ENCODE measurements at places on chromosomes 7 and 10.

GRCh38 chr10:51300617-51301304 is 226.5 kb downstream of the PRKG1 start:
- DNase-seq = no peak

- DNase-seq = no peak
Observed at GRCh38 chr10:78914060-78914378, 154.7 kb upstream of the ZMIZ1 start.

GRCh38 chr7:25282194-25282593 is 53.9 kb upstream of the NPVF start:
- DNase-seq = no peak

DNA sequence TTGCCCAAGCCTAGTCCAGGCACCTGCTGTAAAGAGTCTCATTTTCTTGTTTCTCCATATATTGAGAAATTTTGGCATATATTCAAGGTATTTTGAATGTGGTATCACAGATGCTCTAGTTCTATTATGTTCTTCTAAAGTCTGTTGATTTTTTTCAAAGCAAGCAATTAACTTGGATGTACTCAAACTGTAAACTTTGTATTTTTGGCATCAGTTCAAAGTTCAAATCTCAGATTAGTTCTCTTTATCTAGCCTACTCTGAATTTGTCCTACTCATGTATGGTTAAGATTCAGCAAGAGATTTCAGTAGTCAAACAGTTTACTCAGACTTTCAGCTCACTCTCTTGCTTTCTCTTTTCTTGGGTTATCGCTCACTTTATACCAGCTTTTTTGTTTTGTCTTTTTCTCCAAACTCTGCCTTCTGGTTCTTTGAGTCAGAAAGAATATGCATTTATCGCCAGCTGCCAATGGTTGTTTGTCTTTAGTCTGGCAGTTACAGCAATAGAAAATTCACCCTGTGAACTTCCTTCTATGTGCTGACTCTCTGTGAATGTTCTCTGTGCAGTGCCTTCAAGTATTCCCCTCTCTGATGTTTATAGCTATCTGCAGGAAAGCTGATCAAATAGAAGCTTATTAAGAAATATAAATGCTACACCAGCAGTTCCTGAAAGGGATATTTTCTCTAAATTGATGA is 56.0 kb downstream of the ANKRD7 start:
- DNase-seq = no peak

DNA sequence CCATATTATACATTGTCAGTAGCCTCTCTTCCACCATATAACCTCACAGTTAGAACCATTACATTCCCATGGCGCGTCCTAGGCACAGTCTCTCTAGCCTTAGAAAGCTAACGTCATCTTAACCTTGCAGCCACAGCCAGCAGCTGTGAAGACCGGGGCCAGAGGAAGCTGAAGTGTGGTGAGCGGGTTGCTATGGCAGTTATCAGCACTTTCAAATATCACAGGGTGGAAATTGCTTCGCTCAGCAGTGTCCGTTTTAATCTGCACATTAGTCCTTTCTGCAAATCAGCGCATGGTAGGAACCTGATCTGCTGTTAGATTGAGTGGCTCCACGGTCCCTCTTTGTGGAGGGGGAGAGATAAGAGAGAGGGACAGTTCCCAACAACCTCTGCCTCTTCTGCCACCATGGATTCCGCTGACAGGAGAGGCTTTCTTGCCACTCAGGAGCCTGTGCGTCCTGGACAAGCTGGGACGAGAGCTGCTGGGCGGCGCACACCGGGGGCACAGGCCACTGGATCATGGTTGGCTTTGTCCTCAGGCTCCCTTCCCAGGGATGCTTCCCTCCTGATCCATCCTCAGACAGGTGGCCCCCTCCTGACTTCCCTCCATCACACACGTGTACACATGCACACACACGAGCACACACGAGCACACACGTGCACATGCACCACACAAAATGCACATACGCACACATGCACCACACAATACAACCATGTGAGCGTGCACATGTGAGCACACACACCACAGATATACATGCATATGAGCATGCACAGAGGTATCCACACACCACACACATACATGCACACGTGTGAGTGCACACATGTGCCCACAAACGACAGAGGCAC is 93.8 kb downstream of the WDR37 start:
- DNase-seq = peak; percentile 87

- no peak for DNase-seq
Observed at GRCh38 chr7:16960337-16960965, 78.7 kb upstream of the AGR3 start.

DNA sequence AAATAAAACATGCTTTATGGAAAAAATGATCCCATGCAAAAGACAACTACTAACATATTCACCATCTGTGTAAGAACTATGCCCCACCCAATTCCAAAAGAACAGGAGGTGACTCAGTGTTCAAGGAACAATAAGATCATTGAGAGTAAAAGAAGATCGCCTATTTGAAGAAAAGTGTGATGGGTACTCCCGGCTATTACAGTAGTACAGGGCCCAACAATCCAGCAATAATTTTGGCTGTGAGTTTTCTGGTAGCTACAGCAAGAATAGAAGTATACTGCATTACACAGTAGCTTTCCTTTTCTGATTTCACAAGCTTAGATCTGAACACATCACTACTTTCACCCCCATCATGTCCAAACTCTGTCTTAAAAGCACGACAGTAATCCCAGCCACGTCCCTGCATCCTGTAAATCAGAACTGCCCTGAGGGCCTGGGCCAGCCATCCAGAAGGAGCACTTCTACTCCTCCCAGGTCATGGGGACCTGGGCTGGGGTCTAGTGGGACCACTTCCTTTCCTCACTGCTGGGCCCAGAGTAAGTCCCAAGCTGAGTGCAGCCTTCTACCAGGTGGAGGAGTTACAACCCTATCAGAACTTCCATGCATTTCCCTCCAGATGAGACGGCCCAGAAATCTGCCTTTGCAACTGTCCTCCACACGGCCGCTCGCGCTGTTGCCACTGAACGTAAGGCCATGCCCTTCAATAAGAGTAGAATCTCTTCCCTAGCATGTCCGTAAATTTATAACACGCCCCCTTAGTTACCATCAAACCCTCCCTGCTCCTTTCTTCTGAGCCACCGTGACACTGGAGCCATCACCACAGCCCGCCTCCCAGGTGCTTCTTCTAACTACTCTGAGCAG is 7.9 kb downstream of the ESYT2 start:
- no peak for DNase-seq

DNA sequence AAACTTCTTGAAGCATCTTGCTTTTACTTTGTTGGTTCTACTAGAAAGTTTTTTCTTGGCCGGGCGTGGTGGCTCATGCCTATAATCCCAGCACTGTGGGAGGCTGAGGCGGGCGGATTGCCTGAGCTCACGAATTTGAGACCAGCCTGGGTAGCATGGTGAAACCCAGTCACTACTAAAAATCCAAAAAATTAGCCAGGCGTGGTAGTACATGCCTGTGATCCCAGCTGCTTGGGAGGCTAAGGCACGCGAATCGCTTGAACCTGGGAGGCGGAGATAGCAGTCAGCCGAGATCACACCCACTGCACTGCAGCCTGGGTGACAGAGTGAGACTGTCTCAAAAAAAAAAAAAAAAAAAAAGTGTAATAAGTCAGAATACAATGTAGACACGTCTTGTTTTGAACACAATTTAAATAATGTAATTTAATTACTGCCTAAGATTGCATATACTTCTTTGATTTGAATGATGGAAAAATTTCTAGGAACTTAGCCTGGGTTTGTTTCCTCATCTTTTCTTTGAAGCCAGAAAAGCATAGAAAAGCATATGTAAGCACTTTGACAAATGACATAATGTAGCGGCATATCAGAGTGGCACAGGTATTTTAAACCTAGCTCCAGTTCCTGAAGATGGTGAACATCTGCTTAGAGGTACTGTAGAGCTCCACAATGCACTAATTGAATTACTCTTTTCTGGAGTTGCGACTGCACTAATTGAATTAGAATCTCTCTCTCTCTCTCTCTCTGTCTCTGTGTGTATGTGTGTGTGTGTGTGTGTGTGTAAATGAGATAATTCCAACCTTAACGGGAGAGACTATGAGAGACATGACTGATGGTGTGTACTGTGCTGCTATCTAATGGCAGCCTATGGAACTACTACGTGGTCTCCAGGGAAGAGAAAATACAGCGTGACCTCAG is 87.8 kb downstream of the BTRC start:
- DNase-seq = peak; percentile 65

DNA sequence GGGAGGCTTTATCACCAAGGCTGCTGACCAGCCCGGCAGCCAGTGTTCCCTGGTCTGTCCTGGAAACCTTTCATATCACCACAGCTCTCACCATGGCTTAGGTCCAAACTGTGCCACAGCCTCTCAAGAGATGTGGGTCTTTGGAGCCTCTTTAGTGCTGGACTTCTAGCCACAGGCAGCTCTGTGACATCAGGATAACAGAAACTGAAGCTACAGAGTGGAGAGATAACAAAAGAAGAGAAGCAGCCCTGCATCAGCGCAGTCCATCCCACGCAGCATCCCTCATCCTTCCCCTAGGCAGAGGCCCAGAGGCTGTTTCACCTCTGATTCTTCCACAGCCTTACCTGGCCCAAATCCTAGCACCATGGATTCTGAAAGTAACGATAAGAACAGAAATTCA is 187.9 kb upstream of the KMT2E start:
- no peak for DNase-seq

- DNase-seq = no peak
Observed at GRCh38 chr7:1285556-1286301, 53.1 kb downstream of the UNCX start.

DNA sequence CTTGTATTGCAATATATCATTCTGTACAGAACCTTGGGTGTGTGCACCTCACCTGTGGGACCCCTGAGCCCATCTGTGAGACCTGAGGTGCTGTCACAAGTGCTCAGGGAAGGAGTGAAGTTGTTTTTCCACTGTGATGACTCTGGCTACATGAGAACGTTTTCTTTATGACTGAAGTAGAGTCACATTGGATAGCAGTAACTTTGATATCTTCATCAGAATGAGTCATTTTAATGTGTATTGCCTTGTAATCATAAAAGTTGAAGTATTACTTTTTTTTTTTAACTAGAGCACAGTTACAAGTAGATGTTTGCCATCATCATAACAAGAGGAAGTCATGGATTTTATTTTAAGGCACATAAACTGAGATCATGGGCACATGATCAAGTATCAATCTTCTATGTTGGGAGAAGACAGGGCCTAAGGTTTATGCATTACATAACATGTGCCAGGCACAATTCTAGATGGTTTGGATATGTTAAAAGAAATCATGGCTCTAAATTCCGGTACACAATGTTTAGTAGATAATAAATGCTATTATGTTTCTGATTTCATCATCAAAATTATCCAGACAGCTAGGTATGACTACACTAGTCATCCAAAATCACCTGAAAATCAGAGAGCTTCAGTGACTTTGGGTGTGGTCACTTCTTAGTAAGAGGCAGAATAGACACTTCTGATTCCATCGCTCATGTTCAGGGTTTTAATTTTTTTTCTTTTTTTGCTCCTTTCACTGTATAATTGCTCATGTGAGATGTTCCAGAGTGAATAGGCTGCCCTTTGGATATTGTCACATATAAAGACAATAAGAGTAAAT is 82.7 kb upstream of the KLF6 start:
- no peak for DNase-seq

DNA sequence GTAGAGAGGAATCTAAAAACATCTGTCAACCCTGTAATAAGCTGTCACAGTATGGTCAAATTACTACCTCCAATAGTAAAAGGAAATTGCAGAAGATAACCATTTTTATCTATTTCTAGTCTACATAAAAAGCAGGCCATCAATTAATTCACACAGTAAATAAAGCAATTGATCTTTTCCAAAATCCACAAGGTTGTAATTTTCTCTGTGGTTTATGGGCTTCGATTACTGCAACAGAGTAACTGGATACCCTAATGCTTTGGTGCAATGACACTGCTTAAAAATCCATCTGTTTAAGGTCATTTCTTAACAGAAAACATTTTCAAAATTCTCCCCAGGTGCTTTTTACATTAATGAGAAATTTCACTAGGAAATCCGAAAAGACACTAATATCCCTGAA is 23.9 kb downstream of the ESYT2 start:
- no peak for DNase-seq

DNA sequence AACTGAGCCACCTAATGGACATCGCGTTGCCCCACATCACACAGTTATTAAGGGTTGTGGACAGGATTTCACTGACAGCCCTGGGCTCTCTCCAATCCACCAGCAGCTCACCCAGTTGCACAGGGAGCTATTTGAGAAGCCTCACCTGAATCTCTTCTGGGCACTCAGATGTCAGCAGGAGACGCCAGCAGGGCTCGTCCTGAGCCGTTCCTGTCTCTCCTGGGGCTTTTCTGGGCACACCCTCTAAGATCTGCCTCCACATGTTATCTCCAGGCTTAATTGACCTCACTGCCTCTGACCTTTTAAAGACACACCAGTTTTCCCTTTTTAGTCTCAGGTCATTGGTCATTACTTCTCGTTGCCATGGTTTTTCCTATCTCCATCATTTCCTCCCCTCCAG is 63.0 kb downstream of the GRID1 start:
- DNase-seq = no peak

- DNase-seq = no peak
Observed at GRCh38 chr7:133102276-133103060, 20.6 kb upstream of the CHCHD3 start.

GRCh38 chr10:131310551-131311401 is 745 bp downstream of the TCERG1L start:
- no peak for DNase-seq

GRCh38 chr7:144885478-144885877 is 49.6 kb upstream of the TPK1 start:
- no peak for DNase-seq

- no peak for DNase-seq
Observed at GRCh38 chr10:73247509-73248258, 629 bp upstream of the DNAJC9 start.

DNA sequence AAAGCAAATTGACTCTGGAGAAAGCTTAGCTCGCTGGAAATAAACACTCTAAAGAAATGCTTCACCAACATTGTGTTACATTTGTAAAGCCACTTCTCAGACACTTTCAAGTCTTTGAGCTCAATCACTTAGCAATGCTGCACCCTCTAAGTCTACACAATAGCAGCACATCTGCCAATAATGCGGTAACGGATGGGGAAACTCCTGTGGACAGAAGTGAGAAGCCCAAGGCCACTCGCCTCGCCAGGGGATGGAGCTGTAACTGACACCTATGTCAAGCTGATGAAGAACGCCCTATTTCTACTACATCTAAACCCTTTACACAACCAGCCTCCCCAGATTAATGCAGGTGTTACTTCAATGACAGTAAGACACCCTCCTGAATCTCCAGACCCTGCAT is 167.7 kb downstream of the SFMBT2 start:
- DNase-seq = no peak

GRCh38 chr10:5625992-5626777 is 40.2 kb downstream of the ASB13 start:
- no peak for DNase-seq

GRCh38 chr7:139679731-139680594 is 97.8 kb downstream of the HIPK2 start:
- no peak for DNase-seq

Data from SK-N-SH (cell line).